Stimulated activated CD8-positive, alpha-beta memory T cell treated with anti-CD3 and anti-CD28 coated beads, Interleukin-4, amount 100 ng/mL, for 24 hours (primary cell): ENCODE measurements at places on chromosomes 13 and 19.

DNA sequence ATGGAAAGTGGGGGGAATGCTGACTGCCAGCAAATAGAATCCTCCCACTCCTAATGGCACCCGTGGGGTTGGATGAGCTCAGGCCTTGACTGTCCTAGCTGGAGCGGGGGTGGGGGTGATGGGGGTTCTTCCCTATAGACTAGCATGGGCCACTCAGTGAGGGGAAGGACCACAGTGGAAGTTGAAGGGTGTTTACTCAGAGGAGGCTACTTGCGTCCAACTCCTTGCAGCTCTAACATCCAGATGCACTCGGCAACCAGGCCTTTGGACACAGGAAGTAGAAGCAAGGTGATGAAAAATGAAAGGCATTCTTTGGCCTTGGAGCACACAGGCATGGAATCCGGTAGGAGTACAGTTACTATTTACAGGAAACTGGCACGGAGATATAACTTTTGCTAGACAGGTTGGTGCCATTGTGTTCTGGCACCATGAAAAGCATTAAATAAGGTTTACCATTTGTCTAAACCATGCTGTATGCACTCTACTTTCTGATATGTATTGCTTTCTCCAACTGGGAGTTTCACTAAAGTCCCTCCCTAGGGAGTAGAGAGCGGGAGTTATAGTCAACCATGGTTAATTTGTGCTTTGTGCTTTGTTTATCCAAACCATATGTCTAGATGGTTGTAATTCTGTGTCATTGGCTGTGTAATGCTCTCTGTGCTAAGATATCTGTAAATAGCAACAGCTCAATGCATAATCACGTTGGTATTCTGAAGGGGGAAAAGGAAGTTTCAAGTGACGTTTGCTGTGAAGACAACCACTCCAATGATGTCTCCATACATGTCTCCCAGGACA, 125.3 kb downstream of the TSHZ3 start:
- no peak for DNase-seq

GRCh38 chr13:50129706-50130122, 114.5 kb downstream of the KCNRG start:
- DNase-seq, result no peak

- DNase-seq, result no peak
Observed at GRCh38 chr19:49567861-49568441, 12.4 kb downstream of the NOSIP start.

DNA sequence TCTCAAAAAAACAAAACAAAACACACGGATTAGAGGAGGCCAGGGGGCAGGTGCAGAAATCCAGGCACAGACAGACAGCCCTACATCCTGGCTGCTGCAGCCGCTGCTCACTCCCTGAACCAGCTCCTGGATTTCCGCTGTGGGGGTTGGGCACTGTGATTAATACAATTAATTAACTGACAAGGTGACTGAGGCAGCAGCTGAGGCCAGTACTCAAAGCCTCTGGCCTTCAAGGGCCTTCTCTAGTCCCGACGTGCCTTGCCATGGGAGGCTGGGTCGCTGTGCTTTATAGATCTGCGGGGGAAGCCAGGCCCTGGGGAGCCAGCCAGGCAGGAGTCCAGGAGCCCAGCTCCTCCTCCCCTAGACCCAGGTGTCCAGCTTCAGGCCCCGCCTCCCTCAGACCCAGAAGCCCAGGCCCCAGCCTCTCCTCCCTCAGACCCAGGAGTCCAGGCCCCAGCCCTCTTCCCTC, 4.6 kb downstream of the NECTIN2 start:
- no peak for DNase-seq

DNA sequence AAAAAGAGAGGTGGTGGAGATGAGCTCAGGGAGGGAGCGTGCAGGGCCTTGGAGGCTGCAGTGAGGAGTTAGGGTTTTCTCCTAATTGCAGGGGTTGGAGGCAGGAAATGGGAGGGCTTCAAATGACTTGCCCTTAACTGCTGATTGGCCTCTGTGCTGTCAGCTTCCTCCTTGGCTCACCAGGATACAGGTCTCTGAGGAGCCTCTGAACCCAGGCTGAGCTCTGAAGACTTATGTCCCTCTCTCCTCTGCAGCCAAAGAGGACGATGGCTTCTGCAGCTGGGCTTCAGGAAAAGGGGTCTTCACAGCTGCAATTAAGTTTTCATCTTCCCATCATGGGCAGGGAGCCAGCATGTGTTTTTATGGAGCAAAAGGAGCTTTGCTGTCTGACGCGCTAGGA, 6.7 kb upstream of the RANBP3 start:
- no peak for DNase-seq

DNA sequence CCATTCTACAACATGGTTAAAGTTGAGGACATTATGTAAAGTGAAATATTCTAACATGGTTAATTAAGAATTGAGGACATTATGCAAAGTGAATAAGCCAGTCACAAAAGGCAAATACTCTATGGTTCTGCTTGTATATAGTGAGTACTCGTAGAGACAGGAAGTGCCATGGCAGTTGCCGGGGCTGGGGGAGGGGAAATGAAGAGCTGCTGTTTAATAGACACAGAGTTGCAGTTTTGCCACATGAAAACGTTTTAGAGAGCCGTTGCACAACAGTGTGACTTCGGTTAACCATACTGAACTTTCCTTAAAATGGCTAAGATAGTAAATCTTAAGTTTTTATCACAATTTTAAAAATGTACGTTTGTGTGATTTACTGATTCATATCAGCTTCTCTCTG, 176.9 kb downstream of the SHISA2 start:
- peak; percentile 27 for DNase-seq

- no peak for DNase-seq
Observed at GRCh38 chr19:15129856-15130585, 22.8 kb downstream of the SYDE1 start.

GRCh38 chr13:36829753-36830152, 10.7 kb downstream of the RFXAP start:
- DNase-seq, result no peak

GRCh38 chr13:112052213-112052612, 14.7 kb upstream of the SOX1 start:
- no peak for DNase-seq

- no peak for DNase-seq
Observed at GRCh38 chr13:42028113-42028799, 20.2 kb upstream of the DGKH start.

DNA sequence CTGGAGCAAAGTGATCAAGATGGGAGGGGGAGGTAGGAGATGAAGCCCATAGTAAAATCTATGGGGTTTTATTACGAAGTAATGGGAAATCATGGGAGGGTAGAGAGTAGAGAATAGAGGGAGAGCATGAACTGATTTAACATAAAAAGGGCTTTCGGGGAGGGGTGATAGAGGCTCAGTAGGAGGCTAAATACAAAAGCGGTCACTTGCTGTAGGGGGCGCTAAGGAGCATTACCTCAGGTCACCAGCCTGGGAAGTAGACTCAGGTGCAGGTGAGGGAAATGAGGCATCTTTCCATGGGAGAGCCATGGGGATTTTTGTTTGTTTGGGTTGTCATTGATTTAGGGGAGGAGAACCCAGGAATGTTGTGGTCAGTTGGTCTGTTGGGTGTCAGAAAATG, 14.1 kb downstream of the KRTDAP start:
- no peak for DNase-seq

GRCh38 chr13:101773062-101773461, 320.6 kb downstream of the ITGBL1 start:
- DNase-seq, result no peak

GRCh38 chr13:26989957-26990713, 181.5 kb downstream of the USP12 start:
- DNase-seq, result no peak

- no peak for DNase-seq
Observed at GRCh38 chr13:39186205-39186875, 148.1 kb downstream of the NHLRC3 start.

DNA sequence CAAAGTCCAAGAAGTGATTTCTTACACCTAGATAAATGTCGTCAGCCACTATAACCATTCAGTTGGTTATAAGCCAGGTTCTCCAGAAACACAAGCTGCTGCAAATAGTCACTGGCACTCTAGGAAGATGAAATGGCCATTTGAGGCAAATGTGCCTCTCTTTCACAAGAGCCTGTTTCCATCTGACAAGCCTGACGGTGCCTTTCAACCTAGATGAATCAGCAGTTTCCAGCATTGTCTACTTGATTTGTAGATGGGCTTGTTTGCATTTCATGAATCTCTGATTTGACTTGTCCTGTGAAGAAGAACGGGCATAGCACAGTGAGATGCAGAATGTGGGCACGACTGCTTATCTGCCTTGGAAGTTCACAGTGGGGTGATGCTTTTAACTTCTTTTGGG, 327.2 kb downstream of the LMO7 start:
- no peak for DNase-seq

DNA sequence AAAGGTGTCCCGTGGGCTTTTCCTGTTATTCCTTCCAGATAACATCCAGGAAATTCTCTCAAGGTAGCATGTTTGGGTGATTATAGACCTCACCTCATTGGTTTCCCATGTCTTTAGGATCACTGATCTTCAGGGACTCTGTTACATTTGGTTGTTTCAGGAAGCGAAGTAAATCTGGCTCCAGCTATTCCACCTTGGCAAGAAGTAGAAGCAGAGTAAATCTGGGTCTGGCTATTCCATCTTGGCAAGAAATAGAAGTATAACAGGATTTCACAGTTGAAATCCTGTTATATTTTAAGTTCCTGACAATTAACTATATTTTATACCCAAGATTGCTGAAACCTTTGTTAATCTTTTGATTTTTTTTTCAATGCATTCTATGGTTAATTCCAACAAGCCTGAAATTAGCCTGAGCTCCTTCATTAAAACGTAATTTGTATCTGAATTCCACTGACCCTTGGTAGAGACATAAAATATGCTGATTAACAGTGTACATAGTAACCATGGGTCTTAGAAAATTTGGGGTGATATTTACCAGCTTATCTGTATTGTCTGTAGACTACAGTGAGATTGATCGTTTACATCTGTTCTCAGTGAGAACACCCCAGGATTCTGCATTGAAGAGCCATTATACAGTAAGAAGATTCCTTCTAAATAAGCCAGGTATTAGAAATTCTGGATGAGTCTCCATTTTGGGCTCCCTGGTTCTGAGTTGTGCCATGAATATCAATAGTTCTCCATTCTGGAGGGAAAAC, 267.6 kb upstream of the SLITRK6 start:
- DNase-seq, result no peak
